ENCODE measurements at places on chromosomes 2 and 18.
A peak's percentile ranks its signal among the peaks of the same experiment; 100 is the strongest.

GRCh38 chr2:25286025-25286400 is 55.7 kb downstream of the DNMT3A start:
- DNase-seq = peak; percentile 84

DNA sequence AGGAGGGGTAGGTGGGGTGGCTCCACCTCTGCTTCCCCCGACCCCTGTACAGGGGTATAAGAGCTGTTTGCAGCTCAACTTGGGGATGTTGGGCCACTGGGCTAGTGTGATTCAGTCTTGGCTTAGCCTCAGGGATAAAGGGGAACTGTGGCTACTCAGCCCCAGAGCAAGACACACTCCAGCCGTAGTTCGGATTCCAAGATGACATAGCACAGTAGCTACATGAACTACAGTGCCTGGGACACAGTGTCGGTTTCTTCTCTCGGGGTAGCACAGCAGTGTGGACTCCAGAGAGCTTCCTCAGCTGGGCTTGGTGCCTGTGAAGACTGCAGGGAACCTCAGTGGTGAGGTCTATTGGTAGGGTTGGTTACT is 21.1 kb downstream of the CARF start:
- no peak for DNase-seq

- no peak for DNase-seq
Measured at GRCh38 chr2:123359636-123360035, 665.5 kb upstream of the CNTNAP5 start.

DNA sequence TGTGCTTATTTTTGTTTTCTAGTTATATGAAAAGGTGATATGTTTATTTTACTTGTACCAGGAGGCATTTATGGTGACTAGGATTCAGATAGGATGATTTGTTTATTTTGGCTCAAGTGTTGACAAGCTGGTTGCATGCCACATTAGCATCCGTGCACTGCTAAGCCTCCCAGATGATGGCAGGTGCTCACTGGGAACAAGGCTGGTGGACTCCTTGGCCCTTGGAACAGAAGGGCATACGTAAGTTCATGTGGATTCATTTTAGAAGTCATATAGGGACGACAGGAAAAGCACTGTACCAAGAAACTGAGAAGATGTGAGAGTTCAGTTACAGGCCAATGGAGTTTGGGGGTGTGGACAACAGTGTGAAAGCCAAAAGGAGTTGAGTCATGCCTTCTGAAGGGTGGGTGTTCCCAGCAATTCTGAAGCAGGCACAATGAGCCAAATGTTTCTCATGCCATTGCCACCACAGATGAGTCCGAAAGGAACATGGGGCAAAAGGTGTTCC is 166.2 kb downstream of the PHLPP1 start:
- no peak for DNase-seq

- DNase-seq = no peak
Measured at GRCh38 chr18:74582642-74583041, 15.0 kb upstream of the ZNF407 start.

DNA sequence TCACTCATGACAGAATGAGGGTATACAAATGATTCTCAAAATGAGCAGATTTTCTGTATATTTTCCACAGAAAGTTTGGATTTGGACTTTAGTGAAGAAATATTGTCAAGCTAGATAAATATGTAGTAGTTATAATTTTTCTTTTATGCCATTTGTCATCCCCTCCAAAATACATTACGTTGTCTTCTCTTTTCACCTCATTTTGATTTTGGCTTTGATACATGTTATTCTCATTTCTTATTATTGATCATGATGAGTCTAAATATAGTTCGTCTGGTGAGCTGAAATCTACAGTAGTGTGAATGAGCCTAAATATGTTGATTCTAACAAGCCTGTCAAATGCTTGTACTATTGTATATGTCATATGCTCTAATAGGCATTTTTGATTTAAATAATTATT is 12.3 kb downstream of the DDX1 start:
- DNase-seq = no peak
